Upper lobe of right lung (tissue), 1 donor: ENCODE measurements at places on chromosomes 3 and 15. TPM values are rescaled to one million over a fixed set of nuclear protein-coding genes. Genes with fewer than 3 reads are reported as not detected.

The ZNF35 gene
- 10.0 TPM for total RNA-seq

The CPLX3 gene
- total RNA-seq: not detected

The CFAP100 gene
- total RNA-seq: not detected

DNA sequence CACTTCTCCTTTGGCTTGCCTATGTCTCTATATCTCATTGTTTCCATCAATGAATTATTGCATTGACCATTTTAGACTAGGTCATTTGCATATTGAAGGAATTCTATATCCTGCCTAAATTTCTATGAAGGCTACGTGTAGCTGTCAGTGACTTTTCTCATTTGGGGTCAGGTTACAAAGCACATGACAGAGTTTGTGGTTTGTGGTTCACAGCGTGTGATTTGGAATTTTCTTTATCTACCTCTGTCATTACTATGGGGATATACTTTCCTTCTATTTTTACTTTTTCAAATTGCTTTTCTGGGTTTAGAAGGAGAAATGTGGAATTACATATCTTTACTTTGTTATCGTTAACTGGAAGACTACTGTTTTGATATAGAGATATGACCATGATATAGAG is 317.3 kb upstream of the CFAP20DC start:
- no peaks in the 10 kb centered on the region for H3K27me3 ChIP-seq
- no peak overlapping the region for H3K4me3 ChIP-seq
- no peaks in the 10 kb centered on the region for H3K36me3 ChIP-seq
- no peaks in the 10 kb centered on the region for H3K4me1 ChIP-seq
- no peak for DNase-seq

The PLA2G4B gene
- 14.4 TPM for total RNA-seq

GRCh38 chr15:101608201-101608600 is 44.0 kb downstream of the TM2D3 start:
- no peak for DNase-seq
- H3K4me3 ChIP-seq: no peak overlapping the region
- no peaks in the 10 kb centered on the region for H3K36me3 ChIP-seq
- H3K27ac ChIP-seq: no peak overlapping the region

DNA sequence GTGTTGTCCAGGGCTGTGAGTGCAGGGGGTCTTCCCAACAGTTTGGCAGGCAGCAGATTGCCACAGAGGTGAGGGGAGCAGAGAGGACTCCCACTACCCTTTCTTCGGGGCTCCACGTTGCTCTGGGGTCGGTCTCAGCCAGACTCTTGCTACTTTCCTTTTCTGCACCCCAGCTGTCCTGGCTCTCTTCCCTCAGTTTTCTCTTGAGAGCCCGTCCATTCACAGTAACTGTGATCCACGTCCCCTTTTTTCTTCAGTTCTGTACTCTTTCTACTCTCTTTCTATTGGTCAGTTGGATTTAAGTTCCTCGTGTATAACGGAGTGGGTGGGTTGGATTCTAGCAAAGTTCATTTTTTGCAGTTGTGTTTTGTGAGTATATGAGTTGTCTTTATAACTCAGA is 105.8 kb downstream of the UNC13C start:
- DNase-seq: no peak
- no peak overlapping the region for H3K27ac ChIP-seq
- no peaks in the 10 kb centered on the region for H3K4me1 ChIP-seq

- H3K4me3 ChIP-seq: no peak overlapping the region
- no peaks in the 10 kb centered on the region for H3K27me3 ChIP-seq
- H3K27ac ChIP-seq: no peak overlapping the region
- peaks cover 62% of the 10 kb centered on the region for H3K36me3 ChIP-seq
Measured at GRCh38 chr3:129276385-129276784, 2.3 kb upstream of the HMCES start.

The PLS1 gene
- 26.0 TPM for total RNA-seq

DNA sequence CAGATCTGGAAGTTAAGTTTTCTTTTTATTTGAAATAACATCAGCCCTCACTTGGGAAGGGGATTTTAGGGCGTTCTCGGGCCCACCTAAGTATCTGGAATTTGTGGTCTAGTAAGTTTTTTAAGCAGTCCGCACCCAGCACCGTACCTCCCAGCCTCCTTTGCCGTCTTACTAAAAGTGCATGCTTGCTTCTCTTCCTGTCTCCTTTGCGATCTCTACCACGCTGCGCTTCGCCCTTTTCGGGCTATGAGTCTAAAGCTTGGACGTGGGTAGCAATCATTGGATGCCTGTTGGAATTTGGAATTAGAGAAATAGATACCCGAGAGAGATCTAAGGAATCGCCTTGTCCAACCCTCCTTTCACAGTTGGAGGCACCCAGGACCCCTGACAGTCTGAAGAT is 1.1 kb downstream of the THSD4 start:
- H3K27ac ChIP-seq: peak overlapping the region; percentile 78
- peak overlapping the region; percentile 64 for H3K4me3 ChIP-seq
- no peaks in the 10 kb centered on the region for H3K4me1 ChIP-seq
- no peaks in the 10 kb centered on the region for H3K36me3 ChIP-seq

The ZNF80 gene
- not detected for total RNA-seq

GRCh38 chr3:124577494-124578167 is 152.6 kb upstream of the UMPS start:
- H3K4me1 ChIP-seq: no peaks in the 10 kb centered on the region
- H3K27me3 ChIP-seq: no peaks in the 10 kb centered on the region
- H3K36me3 ChIP-seq: no peaks in the 10 kb centered on the region
- no peak for DNase-seq
- H3K27ac ChIP-seq: no peak overlapping the region

GRCh38 chr3:184457329-184457728 is 77.5 kb downstream of the CHRD start:
- no peaks in the 10 kb centered on the region for H3K27me3 ChIP-seq
- no peaks in the 10 kb centered on the region for H3K36me3 ChIP-seq
- H3K4me1 ChIP-seq: no peaks in the 10 kb centered on the region
- H3K27ac ChIP-seq: no peak overlapping the region
- peak; percentile 1 for DNase-seq

The CACNA2D2 gene
- 119 TPM for total RNA-seq

DNA sequence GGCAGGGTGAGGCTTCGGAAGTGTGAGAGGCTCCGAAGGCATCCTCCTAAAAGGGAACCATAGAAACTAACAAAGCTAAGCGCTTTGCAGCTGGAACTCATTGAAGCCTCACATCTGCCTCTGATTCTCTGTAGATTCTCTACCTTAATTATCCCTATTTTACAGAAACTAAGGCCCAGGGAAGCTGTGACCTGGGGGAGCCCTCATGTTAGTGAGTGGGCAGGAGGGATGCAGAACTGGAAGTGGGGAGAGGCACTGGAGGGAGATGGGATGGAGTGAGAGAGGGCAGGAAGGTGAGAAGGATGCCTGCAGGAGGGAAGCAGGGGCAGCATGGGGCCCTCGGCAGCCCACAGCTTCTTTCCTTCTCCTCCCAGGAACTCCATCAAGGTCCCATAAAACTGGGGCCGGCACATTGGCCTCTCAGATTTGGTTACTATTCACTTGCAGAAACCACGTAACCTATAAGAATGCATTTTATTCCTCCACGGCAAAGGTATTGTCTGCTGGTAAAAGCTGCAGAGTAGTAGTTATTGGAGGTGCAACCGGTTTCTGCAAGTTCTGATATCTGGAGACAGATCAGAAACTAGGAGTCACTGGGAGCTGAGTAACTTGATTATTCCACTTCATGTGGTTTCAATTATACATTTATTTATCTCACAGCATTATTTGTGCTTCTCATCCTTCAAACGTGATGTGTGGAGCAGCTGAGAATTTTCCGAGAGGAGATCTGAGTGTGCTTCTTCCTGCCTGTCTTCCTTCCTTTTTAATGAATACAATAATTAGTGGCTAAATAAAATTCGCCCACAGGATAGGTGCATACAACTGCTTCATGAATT is 24.0 kb upstream of the CHCHD6 start:
- no peak overlapping the region for H3K4me3 ChIP-seq
- H3K36me3 ChIP-seq: no peaks in the 10 kb centered on the region
- H3K4me1 ChIP-seq: peaks cover 4% of the 10 kb centered on the region
- peaks cover 6% of the 10 kb centered on the region for H3K27me3 ChIP-seq
- no peak for DNase-seq

GRCh38 chr15:44340410-44340809 is 51.9 kb downstream of the GOLM2 start:
- no peak for DNase-seq
- no peak overlapping the region for H3K27ac ChIP-seq
- peaks cover 23% of the 10 kb centered on the region for H3K36me3 ChIP-seq
- no peaks in the 10 kb centered on the region for H3K4me1 ChIP-seq

The DAZL gene
- not detected for total RNA-seq

The ARL14 gene
- total RNA-seq: not detected

- H3K4me3 ChIP-seq: no peak overlapping the region
- no peaks in the 10 kb centered on the region for H3K4me1 ChIP-seq
- no peak for DNase-seq
Measured at GRCh38 chr3:3629911-3630310, 169.3 kb upstream of the LRRN1 start.

DNA sequence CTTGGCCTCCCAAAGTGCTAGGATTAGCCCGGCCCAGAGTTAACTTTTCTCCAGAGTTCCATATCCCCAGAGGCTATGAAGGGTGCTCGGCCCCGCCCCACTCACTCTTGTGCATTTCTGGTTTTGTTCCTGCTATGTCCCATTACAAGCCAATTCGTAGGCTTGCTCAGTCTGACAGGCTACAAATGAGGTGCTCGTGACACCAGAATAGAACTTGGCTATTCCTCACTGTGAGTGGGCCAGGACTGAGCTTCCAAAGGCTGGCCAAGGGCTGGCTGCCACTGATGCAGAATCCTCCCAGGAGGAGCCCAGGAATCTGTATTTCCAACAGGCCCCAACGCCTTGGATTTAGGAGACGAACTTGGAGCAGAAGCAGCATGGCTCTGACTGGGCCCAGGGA is 282.7 kb upstream of the C2CD4B start:
- H3K36me3 ChIP-seq: no peaks in the 10 kb centered on the region
- H3K4me1 ChIP-seq: no peaks in the 10 kb centered on the region
- H3K4me3 ChIP-seq: no peak overlapping the region
- no peak for DNase-seq
- H3K27me3 ChIP-seq: no peaks in the 10 kb centered on the region
- H3K27ac ChIP-seq: no peak overlapping the region

- no peak overlapping the region for H3K4me3 ChIP-seq
- H3K27me3 ChIP-seq: no peaks in the 10 kb centered on the region
- H3K4me1 ChIP-seq: no peaks in the 10 kb centered on the region
- no peak for DNase-seq
Measured at GRCh38 chr15:62976301-62976881, 66.2 kb upstream of the TPM1 start.

GRCh38 chr3:183912895-183913579 is 28.4 kb upstream of the PARL start:
- no peaks in the 10 kb centered on the region for H3K36me3 ChIP-seq
- no peaks in the 10 kb centered on the region for H3K4me1 ChIP-seq
- H3K4me3 ChIP-seq: no peak overlapping the region

The PDZRN3 gene
- 23.9 TPM for total RNA-seq

The ADPGK gene
- total RNA-seq: 74.2 TPM

- H3K4me1 ChIP-seq: peaks cover 24% of the 10 kb centered on the region
- DNase-seq: peak; percentile 67
- peak overlapping the region; percentile 78 for H3K4me3 ChIP-seq
Measured at GRCh38 chr3:136819392-136819730, 435 bp downstream of the SLC35G2 start.

- H3K4me3 ChIP-seq: no peak overlapping the region
- DNase-seq: no peak
- H3K4me1 ChIP-seq: no peaks in the 10 kb centered on the region
- no peaks in the 10 kb centered on the region for H3K36me3 ChIP-seq
- H3K27ac ChIP-seq: no peak overlapping the region
Measured at GRCh38 chr15:48866141-48866563, 11.8 kb upstream of the EID1 start.

The KLHL25 gene
- 4.7 TPM for total RNA-seq

DNA sequence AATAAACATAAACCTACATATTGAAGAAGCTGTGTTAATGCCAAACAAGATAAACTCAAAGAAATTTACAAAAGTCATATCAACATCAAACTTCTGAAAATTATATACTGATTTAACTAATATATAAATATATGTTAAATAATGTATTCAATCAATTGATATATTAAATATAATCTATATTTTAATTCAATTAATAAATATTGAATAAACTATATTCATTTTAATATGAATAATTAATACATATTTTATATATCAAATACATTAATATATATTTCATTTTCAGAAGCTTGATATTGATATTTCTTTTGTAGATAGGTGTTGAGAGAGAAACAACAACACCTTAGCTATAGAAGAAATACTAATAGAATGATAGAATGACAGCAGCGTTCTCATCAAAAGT is 768.1 kb downstream of the MECOM start:
- no peaks in the 10 kb centered on the region for H3K4me1 ChIP-seq
- no peak for DNase-seq
- H3K36me3 ChIP-seq: no peaks in the 10 kb centered on the region
- H3K27me3 ChIP-seq: no peaks in the 10 kb centered on the region

The GABRR3 gene
- not detected for total RNA-seq

The SYNM gene
- total RNA-seq: 19.5 TPM

DNA sequence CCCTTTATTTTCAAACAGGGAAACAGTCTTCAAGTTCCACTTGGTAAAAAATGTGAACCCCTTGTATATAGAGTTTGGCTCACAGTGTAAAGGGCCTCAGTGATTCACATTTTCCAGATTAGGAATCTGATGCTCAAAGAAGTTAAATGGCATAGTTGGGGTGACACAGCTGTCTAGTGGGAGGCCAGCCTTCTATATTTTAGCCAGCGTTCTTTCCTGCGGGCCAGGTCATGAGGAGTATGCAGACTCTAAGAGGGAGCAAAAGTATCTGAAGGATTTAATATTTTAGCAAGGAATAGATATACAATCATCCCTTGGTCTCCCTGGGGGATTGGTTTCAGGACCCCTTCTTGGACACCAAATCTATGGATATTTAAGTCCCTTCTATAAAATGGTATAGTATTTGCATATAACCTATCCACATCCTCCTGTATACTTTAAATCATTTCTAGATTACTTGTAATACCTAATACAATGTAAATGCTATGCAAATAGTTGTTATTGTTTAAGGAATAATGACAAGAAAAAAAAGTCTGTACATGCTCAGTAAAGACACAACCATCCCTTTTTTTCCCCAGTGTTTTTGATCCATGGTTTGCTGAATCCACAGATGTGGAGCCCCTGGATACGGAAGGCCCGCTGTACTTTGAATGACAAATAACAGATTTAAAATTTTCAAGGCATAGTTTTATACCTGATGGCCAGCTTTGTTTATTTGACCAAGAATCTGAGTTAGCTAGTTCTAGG is 7.0 kb downstream of the B2M start:
- H3K27me3 ChIP-seq: no peaks in the 10 kb centered on the region
- DNase-seq: no peak
- no peak overlapping the region for H3K27ac ChIP-seq
- peaks cover 44% of the 10 kb centered on the region for H3K4me1 ChIP-seq
- H3K4me3 ChIP-seq: no peak overlapping the region

The DISP2 gene
- total RNA-seq: 6.5 TPM

The ZNF385D gene
- 9.4 TPM for total RNA-seq

The TRANK1 gene
- 38.5 TPM for total RNA-seq

DNA sequence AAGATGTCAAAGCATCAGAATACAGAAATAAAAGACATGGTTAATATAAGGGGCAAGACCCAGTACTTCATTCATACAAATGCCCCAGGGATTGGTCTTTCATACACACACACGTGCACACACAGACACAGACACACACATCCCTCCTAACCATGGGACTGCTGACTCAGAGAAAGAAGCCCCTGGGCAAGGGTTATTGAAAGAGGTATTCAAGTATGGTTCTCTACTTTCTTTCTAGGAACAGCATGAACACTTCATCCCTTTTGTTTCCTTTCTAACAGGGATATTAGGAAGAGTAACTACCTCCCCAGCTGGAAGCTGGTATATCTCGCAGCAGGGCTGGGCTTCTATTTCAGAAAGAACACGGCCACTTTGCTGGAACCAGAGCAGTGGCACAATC is 33.2 kb upstream of the ZFAND6 start:
- H3K4me1 ChIP-seq: no peaks in the 10 kb centered on the region
- H3K4me3 ChIP-seq: no peak overlapping the region
- H3K27ac ChIP-seq: no peak overlapping the region
- no peaks in the 10 kb centered on the region for H3K27me3 ChIP-seq
- DNase-seq: no peak
